ENCODE measurements at places on chromosomes 16 and 17.

GRCh38 chr17:76493505-76494167, 7.6 kb downstream of the RHBDF2 start:
- no peak for DNase-seq

GRCh38 chr17:81821147-81821546, 11.9 kb downstream of the MCRIP1 start:
- no peak for DNase-seq

- DNase-seq, result no peak
These were observed 8.2 kb upstream of the STH start for GRCh38 chr17:45990886-45991285.

GRCh38 chr16:67268136-67268579, 11.2 kb upstream of the PLEKHG4 start:
- peak; percentile 96 for DNase-seq

DNA sequence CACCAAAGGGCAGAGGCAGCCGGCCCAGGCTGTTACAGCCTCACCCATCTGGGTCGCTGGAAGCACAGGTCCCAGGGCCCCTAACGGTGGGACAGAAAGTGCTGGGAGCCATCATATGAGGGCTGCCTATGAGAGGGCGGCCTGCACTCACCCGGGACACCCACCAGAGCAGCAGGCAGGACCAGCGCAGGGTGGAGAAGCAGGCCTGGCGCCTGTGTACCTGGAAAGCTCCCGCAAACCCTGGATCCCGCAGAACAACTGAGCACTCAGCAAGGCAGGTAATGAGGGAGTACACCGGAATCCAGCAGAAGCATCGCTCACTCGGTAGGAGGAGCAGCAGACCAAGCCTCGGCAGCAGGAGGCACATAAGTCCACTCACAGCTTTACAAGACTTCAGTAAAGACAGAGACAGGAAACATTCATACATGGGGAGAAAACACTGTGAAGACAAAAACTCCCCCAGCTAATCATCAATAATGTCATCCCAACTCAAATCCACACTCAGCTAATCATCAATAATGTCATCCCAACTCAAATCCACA, 31.5 kb upstream of the C16orf95 start:
- no peak for DNase-seq

- DNase-seq, result no peak
These were observed 2.8 kb upstream of the SOCS1 start for GRCh38 chr16:11258553-11259492.

DNA sequence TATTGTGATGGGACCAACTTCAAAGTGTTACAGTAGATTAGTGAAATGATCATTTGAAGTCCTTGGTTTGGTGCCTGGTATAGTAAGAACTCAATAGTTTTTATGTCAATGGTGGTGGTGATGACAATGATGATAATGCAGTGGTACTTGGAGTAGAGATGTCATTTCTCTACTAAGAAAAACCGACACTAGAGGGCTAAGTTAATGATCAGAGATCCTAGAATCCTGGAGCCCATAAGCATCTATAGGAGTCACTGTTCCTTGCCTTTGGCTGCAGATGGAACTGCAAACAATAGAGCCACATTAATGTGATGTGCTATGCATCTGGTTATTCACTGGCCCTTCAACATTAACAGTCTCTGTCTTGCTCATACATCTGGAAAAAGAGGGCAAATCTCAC, 103.8 kb downstream of the ANKFN1 start:
- DNase-seq, result no peak

GRCh38 chr16:50519001-50519400, 29.2 kb upstream of the NKD1 start:
- DNase-seq, result no peak

DNA sequence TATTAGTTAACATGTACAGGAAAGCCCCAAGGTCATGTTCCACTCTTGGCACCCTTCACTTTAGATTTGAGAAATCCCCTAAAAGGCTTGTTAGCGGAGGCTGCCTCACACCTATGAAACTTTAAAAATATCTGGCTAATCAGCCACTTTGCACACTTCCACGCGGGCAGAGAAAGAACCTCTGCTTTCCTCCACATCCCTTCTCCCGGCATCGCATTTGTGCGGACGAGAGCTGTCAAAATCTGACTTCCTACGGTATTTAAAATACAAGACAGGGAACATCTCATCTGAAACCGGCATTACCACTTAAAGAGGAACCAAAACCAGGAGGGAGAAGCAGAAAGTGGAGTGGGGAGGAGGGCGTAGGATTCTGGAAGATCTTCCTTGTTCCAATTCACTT, 422.3 kb downstream of the TMEM114 start:
- DNase-seq, result no peak

DNA sequence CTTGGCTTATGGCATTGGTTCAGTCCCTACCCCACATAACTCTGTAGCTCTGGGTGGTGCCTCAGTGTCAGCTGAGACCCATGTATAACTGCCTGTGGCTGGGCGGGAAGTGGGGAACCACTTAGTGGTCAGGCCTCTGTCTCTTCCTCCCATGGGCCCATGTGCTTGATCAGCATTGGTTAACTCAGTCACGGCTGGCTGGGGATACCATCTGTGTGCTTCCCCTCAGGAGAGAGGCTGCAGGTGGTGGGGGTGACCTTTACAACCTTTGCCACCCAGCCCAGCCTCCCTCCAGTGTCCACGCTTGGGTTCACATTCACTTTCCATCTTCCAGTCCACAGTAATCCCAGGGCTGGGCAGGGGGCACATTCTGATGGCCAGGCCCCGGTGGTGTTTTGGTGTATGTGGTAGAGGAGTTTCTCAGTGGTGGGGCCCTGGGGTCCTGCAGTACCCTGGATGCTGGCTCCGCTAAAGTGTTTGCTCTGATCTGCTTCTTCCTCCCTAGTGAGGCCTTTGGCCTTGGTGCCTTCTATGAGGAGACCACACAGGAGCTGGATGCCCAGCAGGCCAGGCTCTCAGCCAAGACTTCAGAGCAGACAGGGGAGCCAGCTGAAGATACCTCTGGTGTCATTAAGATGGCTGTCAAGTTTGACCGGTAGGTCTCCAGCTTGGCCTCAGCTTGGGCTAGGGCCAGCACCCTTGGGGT, 10.2 kb upstream of the NFATC3 start:
- no peak for DNase-seq

DNA sequence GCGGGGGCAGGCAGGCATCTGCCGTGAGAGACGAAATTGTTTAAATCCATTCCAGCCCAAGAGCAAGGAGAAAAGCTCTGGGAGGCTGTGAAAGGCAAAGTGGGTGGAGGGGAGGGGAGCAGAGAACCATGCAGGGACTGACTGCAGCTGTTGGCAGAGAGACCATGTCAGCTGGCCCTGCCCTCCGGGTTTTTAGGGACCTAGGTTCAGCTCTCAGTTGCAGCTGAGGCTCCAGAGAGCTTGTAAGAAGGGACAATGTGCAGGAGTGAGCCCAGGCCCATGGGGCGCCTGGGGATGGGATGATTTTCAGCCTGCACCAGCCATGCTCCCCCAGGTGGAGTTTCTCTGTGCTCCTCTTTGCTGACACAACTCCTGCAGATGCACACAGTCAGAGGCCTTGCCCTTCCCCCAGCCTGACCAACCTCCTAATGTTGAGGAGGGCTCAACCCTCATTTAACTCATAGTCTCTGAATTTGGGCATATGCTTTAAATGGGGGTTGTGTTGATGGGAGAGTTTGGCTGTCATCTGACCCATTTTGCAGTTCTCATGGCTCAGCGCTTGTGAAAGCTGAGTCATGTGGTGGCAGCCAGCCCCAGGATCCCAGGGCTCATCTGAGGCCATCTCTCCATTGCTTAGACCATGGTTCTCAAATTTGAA, 70.9 kb downstream of the PLXDC1 start:
- peak; percentile 84 for DNase-seq

- DNase-seq, result no peak
These were observed 929 bp downstream of the SLC25A11 start for GRCh38 chr17:4938688-4939545.

DNA sequence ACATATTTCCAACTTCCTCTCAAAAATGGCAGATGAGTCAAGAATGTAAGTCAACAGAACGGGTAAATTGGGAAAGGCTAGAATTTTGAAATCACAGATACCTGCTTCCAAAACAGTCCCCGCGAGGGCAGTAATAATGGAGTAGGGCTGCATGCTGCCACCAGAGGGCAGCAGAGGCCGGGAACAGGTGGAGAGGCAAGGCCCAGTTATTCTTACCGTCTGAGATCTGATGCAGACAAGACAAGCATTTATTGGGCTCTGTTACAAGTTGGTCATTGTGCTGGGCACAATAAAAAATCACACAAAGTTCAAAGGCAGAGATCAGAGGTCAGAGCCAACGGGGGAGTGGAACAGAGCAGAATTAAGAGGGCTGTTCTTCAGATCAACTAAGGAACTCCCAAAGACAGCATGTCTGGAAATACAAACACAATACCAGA, 8.8 kb upstream of the MLKL start:
- DNase-seq, result peak; percentile 53

- DNase-seq, result no peak
These were observed 10.3 kb upstream of the IGFBP4 start for GRCh38 chr17:40432864-40433528.

- DNase-seq, result no peak
These were observed 14.1 kb downstream of the TMC5 start for GRCh38 chr16:19431636-19432340.

DNA sequence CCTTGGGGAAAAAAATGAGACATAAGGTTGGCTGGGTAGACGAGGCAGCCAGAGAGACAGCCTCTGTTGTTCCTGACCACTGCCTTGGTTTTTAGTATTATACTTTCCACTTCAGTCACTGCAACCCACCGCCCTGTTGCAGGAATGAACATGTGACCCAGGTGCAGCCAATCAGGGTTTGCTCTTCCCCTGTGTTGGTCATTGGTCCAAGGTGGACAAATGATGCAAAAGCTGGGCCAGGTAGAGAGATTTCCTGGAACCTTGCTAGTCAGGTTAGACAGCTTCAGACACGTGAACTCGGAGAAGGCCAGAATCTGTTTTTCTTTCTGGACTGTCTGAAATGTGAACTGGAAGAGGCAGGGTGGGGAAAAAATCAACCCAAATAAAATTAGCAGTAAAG, 452.4 kb upstream of the RBFOX1 start:
- no peak for DNase-seq

- DNase-seq, result no peak
These were observed 434.0 kb upstream of the CDH5 start for GRCh38 chr16:65932350-65933072.

DNA sequence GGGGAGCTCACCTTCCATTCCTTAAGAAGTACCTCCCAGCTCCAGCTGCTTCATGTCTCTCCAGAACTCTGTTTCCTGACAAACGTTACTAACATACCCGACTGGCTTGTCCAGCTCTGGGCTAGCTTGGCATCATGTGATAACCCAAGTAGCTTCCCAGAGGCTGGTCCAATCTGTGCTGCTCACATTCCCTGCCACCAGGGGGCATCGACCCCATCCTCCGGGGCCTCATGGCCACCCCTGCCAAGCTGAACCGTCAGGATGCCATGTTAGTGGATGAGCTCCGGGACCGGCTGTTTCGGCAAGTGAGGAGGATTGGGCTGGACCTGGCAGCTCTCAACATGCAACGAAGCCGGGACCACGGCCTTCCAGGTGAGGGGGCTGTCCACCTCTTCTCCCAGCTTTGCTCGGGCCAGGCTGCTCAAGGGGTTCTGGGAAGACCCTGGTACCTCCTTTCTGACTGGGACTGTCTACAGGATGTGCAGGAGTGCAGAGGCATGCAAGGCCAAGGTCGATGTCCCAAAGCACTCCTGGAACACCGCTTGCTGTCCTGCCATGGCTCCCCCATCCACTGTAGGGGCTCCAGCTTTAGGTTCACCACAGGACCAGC, 7.6 kb downstream of the EPX start:
- DNase-seq, result peak; percentile 39

- DNase-seq, result peak; percentile 41
These were observed 26.8 kb downstream of the GP2 start for GRCh38 chr16:20300312-20301097.

DNA sequence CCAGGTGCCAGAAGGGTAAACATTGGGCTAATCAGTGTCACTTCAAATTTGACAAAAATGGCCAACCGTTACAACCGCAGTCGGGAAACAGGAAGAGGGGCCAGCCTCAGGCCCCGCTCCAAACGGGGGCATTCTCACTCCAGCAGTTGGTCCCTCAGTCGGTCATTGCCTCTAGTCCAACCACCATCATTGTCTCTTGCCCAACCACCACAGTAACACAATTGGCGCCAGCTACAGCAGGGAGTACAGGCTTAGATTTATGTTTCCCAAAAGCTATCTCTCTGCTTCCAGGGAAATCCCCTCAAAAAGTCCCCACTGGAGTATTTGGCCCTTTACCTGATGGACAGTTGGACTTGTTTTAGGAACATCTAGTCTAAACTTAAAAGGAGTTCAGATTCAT, 20.3 kb downstream of the ALOX15B start:
- no peak for DNase-seq

DNA sequence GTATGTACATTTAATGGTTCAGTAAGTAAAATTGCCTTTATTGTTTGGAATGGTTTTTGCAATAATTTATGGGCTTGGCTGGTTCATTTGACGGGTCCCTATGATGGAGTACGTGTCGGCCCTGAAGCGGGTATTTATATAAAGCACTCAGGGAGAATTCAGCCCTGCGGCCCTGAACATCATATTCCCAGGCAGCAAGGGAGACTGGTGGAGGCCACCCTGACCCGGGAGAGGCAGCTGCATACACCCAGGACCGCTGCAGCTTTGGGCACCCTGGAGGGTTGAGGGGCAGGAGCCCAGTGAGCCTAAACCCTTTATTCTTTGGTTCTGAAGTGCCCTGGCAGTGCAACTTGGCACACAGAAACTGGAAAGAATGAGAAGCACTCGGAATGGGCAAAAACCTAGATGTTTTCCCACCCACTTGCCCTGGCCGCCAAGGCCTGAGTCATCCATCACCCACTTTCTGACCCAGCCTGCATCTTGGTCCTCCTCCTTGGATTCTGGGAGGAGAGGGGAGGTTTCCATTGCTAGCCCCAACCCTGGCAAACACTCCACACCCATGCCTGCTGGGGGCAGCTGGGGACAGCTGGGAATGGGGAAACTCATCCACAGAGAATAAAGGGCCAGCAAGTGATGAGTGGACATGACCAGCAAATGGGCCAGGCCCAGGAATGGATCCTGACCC, 162.2 kb upstream of the TNRC6C start:
- DNase-seq, result no peak

DNA sequence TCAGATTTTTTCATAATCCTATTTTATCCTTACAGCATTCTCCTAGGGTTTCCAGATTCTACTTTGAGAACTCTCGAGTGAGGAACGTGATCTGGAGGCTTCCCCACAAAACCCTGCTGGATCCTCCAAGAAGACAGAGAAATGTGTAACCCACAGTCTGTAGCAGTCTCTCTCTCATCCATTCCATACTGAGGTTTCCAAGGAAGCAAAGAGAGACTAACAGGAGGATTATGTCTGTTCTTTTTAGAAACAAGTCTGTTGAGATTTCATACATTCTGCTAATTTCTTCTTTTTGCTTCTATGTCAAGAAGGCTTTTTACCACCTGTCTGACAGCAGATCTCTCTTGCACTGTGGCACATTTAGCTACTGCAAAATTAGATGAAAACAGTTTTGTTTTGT, 18.8 kb downstream of the TMIGD1 start:
- no peak for DNase-seq

GRCh38 chr17:58329810-58330537, 1.4 kb upstream of the TSPOAP1 start:
- no peak for DNase-seq

All from fibroblast of skin of back (primary cell).